HCEC 1CT (cell line): ENCODE measurements at places on chromosomes 12 and 14.
A peak's percentile ranks its signal among the peaks of the same experiment; 100 is the strongest.

- no peak for DNase-seq
These were observed 90.3 kb downstream of the USP15 start for GRCh38 chr12:62350554-62350953.

DNA sequence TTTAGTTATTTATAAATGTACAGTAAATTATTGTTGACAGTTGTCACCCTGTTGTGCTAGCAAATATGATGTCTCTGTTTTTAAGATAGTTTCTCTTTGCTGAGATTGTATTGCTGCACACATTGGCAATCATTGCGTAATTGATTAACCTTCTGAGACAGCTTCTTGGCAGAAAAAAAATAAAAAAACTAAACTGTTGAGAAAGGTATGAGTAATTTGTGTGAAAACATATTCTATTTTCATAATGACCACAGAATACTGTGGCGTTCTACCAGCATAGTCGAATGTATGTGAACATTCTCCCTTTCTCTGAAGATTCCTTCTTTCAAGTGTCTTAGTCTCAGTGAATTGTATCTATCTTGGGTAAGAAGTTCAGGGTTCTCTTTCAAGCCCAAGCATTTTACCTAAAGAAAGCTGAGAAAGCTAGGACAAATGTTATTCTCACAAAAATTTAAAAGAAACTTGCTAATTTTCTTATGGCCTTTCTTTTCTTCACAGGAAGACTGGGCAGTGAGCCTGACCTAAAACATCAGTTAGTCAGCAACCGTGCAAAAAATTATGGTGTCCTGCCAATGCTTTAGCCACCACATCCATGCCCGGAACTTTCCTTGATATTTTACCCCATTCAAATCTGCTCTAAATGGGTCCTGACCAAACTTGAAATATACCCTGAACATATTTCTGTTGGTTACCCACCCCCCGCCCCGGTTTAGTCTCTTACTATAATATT lies 69.0 kb upstream of the REP15 start:
- peak; percentile 94 for DNase-seq

DNA sequence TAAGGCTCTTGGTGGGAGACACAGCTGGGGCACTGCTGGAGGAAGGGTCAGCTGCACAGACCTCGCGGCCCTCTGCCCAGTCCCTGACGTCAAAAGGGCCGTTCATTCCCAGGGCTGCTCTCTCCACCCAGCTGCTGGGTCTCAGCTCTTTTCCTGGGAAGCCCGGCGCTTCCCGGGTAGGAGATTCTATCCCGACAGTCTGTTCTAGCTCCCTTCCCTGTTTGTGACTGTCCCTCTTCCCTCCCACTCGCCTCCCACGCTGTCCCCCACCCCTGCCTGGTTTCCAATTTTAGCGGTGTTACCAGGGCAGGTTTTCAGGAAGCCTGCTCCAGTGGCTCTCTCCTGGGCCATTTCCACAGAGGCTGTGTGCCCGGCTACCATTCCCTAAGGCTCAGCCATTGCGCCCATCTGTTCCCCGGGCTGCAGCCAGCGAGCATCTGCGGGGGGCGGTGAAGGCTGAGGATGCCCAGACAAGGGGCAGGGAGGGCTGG lies 186.6 kb downstream of the CACNA1C start:
- DNase-seq, result no peak

GRCh38 chr14:65336191-65336591 lies 76.3 kb upstream of the FUT8 start:
- DNase-seq, result peak; percentile 63

DNA sequence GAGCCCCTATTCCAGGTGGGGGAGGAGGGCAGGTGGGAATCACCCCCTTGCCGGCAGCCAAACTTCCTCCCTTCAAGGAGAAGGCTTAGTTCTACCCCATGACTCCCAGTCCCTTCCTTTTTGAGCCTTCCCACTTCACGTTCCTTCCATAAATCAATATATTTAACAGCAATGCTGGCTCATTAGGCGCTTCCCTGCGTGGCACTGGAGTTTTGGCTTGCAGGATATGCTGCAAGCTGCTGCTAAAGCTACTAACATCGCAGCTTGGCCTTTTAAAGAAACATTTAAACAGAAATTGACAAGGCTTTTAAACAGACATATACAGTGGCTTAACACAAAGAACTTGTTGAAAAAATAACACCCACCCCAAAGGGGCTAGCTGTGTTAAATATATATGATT lies 308.0 kb upstream of the FKBP4 start:
- no peak for DNase-seq

GRCh38 chr12:3135522-3136461 lies 58.6 kb downstream of the TSPAN9 start:
- DNase-seq, result peak; percentile 59

DNA sequence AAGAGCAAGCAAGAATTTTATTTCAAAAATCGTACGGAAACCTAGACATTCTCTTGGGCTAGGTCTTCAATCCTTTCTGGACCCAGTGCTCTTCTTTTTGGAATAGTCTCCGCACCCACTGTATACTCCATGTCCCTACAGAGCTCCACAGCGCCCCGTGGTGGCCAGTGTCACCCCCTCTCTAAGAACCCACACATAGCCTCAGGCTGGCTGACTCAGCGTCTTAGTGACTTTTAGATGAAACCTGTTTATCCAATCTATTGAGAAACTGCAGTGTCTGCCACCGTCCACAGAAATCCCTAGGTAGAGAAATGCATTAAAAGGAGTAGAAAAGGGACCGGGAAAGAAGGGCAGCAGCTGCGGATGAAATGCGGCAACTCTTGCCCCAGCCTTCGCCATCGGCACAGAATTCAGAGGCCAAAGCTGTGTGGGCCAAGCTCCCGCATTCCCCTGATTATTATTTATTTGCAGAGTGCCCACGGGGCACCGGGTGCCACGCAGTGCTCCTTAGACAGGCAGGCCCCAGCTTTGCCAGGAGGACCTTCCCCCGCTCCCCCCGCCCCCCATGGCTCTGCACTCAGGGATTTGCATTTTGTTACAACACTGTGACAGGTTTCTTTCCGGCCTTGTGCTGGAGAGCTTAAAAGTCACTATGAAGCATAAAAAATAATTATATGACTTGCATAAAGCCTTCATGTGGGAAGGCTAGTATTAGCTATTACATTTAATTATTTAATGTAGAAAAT lies 170.1 kb upstream of the FKBP4 start:
- DNase-seq, result peak; percentile 10

- DNase-seq, result peak; percentile 97
These were observed 13.6 kb upstream of the MLXIP start for GRCh38 chr12:122064780-122065588.

DNA sequence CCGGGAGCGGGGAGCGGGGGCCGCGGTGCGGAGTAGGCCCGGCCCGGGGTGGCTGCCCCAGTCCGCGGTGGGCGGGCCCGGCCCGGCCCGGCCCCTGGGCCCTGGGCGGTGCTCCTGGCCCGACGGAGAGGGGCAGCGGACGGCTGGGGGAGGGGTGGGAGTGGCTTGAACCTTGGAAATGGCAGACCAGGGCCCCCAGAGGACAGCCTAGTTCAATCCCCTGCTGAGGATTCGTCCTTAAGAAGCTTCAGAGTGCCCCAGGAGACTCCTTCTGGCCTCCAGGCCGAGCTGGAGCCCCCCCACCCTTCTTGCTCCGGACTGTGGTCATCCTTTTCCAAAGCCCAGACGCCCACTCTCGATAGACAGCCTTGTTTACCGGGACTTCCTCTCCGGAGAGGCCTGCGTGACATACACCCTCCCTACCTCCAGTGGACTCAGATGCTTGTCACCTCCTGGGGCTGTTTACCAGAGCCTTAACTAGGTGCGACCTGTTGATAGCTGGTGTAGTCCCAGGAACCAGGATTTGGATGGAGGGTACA lies 458 bp downstream of the KHNYN start:
- peak; percentile 71 for DNase-seq

DNA sequence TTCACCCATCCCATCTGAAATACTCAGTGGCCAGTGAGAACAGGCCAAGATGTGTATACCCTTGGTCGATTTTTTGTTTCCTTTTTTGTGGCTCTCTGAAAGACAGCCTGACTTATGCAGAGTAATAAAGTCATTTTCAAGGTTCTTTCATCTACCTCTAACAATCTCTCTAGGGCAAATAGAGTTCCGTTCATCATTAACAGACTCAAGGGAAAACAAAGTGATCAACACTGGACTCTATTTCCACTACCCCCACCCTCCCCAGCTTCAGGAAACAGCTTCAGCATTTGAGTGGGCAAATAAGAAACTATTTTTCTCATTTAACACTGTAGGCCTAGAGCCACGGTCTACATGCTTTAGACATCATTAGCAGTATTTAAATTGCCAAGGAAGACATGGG lies 15.9 kb downstream of the PRKAB1 start:
- DNase-seq, result no peak

- DNase-seq, result no peak
These were observed 935 bp upstream of the ADSS1 start for GRCh38 chr14:104722938-104723650.

DNA sequence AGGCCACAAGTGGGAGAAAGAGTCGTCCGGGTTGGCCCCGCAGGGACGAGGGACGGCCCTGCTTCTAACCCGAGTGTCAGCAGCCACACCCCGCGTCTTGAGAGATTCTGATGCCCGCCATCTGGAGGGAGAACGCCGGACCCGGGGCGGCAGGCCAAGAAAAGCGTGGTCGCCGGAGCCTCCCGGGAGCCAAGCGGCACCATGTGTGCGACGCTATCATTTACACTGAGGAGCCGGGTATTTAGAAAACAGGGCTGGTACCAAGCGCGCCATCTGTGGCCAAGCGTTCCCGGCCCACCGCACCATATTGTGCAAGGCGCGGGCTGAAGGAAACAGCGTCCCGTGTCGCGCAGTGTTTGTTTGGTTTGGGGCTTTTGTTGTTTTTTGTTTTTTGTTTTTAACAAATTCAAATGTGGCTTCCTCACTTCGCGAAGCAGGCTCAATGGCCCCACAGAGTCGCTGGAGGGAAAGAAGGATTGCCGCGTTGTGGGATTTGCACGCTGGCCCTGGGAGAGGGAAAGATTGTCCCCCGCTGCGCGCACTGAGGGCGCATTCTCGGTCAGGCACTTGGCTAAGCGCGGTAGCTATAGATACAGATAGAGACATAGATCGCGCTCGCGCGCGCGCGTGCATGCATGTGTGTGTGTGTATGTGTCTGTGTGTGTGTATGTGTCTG lies 153.8 kb downstream of the BCL11B start:
- DNase-seq, result no peak

DNA sequence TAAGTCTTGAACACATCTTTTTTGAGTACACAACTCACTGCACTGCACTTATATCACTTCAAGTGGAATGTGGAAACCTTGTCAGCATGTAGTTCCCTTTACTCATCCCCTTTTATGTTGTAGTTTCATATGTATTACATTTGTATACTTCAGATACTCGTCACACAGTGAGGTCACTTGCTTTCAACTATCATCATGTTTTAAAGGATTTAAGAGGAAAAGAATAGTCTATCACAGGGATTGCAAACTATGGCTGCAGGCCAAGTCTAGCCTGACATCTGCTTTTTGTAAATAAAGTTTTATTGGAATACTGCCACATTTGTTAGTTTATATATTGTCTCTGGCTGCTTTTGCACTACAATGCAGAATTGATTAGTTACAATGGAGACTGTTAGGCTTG lies 24.3 kb downstream of the CNOT2 start:
- peak; percentile 55 for DNase-seq
